GM13977 (cell line): ENCODE measurements at places on chromosomes 16 and 17.

DNA sequence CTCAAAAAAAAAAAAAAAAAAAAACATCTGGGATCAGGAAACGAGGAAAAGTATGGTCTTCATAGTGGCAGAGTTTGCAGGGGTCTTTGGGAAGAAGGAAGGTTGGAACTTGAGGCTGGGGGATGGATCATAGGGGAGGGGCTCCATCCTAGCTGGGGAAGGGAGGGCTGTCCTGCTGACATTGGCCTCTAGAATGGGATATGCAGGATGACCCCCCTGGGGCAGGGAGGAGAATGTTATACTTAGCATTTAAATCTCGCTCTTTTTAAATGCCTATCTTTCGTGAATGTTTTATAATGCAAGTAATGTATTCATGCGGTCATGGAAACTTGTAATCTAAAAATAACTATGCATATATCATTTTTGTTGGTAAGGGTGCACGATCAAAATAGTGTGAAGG lies 33.2 kb downstream of the TMEM235 start:
- DNase-seq: no peak

GRCh38 chr17:35713069-35713728 lies 18.2 kb upstream of the RASL10B start:
- no peak for DNase-seq

DNA sequence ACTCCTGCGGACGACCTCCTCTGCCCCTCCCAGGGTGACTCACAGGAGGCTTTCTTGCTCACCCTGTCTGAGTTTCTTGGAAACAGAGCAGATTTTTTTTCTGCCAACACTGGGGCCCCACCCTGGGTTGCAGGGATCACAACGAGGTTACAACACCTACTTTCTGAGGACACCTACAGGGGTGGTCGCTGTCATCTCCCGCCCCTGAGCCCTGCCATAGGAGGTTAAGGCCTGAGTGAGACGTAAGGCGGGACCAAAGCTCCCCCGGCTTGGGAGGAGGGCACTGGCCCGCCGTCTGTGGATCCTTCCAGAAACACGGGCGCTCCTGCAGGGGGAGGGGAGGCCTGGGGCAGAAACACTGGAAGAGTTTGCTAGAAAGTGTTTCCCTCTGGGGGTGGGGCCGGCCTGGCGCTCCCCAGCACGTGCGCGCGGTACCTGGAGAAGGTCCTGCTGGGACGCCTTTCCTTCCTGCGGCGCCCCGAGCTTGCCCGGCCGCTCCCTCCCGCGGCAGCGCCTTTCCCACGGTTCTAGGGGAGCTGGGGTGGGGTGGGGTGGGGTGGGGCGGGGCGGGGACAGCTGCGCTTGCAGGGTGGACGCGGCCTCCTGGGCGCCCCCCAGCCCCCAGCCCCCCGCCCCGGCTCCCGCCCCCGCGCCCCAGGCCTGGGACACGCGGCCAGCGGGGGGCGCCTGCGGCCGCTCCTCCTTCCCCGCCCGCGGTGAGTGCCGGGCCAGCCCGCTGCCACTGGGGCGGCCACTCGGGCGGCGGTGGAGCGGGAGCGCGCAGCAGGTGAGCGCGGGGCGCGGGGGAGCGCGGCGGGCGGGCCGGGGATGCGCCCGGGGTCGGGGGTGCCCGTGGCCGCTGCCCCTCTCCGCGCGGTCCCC lies 20.7 kb upstream of the ADCY7 start:
- peak; percentile 96 for DNase-seq

DNA sequence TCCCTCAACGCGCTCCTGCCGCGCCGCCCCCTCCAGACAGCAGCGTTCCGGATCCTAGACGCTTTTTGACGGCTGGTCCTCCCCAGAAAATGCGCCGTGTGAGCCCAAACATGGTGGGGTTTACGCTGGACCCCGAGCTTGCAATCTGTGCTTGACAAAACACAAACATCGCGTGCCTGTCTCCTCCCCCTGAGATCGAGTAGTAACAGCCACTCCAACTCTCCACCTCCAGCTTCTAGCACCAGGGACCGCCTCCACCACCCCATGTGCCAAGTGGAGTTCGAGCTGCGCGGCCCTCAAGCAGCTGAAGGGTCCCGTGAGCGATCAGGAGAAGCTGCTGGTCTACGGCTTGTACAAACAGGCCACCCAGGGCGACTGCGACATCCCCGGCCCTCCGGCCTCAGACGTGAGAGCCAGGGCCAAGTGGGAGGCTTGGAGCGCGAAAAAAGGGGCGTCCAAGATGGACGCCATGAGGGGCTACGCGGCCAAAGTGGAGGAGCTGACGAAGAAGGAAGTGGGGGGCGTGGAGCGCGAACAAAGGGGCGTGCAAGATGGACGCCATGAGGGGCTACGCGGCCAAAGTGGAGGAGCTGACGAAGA lies 656 bp upstream of the GEMIN4 start:
- DNase-seq: peak; percentile 62

- DNase-seq: no peak
Measured at GRCh38 chr16:64459402-64459801, 662.5 kb downstream of the CDH11 start.

- DNase-seq: no peak
Measured at GRCh38 chr16:373848-374615, 3.7 kb upstream of the MRPL28 start.

DNA sequence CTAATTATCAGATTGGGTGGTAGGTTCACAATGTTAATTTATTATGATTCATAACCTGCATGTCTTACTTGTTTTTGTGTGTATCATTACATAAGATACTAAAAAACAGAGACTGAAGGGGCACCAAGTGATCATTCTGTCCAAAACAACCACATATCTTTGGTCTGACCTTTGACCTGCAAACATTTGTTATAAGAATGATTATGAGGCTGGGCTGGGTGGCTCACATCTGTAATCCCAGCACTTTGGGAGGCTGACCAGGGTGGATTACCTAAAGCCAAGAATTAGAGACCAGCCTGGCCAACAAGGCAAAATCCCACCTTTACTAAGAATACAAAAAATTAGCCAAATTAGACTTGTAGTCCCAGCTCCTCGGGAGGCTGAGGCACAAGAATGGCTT lies 116.4 kb downstream of the SPAG9 start:
- no peak for DNase-seq
